DMS79 (cell line): ENCODE measurements at places on chromosomes 3 and 15.
A peak's percentile ranks its signal among the peaks of the same experiment; 100 is the strongest.

DNA sequence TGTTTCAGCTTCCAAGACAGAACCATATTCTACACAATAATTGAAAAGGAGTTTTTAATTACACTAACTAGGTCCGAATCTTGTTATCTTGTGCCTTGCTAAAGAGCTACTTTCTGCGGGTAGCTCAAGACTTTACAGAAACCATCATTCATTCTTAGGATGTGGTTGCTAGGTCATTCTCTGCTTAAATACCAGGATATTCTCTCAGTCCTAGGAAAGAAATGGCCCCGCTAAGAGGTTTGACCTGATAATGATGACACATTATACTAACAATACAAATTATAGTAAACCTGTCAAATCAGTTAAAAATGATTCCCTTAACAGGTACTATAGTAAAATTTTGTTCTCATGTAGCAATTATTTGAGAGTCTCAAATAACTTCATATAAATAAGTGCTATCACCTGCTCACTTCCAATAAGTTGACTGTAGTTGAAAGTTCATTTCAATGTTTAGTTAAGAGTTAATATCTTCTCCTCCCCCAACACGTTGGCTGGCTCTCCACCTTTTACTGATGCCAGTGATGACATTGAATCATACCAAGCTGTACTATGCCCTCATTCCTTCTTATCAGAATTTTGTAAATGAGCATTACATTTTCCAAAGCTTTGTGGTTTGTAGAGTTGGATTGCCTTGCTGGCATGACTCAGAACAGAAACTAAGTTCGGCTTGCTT is 3.6 kb upstream of the C3orf85 start:
- DNase-seq = no peak

- no peak for DNase-seq
These were observed 327.9 kb upstream of the EPHA3 start for GRCh38 chr3:88779482-88779881.

DNA sequence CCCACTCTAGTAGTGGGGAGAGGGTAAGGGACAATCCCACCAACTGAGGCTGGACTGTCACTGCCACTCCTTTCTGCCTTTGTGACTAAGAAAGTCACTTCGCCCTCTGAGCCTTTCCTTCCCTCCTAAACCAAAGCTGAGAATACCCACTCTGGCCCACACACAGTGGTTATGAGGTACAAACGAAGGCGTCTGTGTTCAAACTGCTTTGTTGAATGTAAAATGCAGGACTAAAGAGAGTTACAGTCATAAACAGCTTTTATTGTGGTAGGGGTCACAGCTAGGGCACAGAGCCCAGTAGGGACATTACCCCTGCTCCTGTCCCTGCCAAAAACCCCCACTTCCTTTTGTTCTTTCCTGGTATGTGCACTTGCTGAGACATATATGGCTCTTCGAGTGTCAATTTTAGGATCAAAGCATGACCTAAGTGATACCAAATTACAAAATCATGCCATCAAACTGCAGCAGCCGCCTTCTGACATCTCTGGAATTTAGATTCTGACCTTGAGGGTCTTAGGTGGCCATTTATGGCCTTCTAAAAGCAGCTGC is 45.1 kb downstream of the CTDSPL start:
- no peak for DNase-seq

GRCh38 chr15:74199297-74199652 is 3.3 kb downstream of the STRA6 start:
- DNase-seq = no peak

DNA sequence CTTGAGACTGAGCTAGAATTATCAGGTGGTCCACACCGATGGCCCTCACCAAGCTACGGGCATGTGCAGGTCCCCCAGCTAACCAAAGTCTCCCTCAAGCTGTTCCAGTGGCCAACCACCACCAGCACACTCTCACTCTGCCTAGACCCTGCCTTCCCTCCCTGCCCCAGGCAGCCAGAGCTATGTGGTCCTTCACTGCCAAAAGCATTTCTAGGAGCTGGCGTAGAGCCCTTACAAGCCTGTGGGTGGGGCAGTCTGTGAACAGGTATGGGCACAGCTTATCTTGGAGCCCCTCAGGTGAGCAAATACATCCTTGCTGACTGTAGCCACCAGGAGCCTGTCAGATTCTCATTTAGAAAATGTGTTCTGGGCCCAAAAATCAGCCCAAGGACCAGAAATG is 159.8 kb upstream of the PPP2R3A start:
- no peak for DNase-seq

- no peak for DNase-seq
These were observed 14.9 kb downstream of the ACOX2 start for GRCh38 chr3:58521917-58522631.

GRCh38 chr15:96348112-96349027 is 17.9 kb downstream of the NR2F2 start:
- DNase-seq = no peak

DNA sequence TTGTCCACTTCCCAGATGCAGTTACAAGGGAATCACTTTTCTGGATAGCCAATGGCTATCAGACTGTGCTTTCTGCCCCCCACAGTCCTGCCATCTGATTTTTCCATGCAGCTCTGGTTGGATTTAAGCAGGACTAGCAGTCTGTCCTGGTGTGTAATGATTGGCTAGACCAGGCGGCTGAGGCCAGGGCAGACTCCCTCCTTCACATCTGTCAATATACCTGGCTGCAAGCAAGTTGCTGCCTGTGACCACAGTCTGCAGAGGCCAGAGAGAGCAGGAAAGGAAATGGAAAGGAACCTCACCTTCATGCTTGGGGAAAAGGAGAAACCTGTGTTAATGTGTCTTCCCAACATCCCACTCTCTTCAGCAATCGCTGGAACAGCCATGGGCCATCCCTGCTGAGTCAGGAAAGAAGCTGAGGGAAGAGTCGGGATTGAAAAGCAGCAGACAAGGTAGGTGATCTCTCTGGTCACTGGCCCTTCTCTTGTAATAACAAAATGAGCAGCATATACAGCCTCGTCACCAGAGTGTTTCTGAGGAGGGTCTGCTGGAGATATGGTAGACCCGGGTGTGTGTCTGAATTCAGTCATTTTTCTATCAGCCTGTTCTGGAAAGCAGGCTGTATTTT is 126.7 kb upstream of the PHLDB2 start:
- no peak for DNase-seq

- no peak for DNase-seq
These were observed 86.2 kb downstream of the SEC22A start for GRCh38 chr3:123287962-123288302.

- DNase-seq = no peak
These were observed 43.3 kb downstream of the PLOD2 start for GRCh38 chr3:146117406-146118285.

DNA sequence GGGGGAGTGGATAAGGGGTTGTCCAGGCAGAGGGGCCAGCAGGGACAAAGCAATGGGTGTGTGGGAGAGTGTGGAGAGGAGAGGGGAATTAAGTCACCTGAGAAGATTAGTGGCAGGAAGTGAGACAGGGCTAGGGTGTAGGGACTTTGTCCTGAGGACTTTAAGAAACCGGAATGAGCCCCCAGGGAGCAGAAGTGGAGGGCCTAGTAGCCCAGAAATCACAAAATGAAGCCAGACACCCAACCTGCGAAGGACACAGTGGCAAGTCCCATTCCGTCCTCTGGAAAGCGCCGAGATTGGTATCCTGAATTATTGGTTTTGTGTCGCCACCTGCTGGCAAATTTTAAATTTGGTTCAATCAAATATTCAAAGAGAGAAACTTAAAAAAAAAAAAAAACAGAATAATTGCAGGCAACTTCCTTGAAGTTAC is 78.0 kb upstream of the SLC25A36 start:
- DNase-seq = peak; percentile 19

DNA sequence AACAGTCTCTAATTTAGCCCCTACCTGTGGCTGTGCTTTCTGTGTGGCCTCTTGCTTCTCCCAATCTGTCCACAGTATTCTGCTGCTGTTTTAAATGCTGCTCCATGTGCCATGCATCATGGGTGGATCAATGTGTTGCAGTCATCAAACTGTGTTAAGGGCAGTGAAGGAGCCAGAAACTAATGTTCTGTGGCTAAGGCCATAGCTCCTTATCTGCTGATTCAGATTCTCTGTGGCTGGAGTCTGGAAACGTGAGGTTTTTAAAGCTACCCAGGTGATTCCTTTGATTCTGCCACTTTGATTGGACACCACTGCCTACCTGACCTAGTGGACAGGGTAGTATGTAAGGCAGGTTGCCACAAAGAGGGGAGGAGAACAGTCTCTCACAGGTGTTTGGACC is 44.8 kb downstream of the MORC1 start:
- no peak for DNase-seq

DNA sequence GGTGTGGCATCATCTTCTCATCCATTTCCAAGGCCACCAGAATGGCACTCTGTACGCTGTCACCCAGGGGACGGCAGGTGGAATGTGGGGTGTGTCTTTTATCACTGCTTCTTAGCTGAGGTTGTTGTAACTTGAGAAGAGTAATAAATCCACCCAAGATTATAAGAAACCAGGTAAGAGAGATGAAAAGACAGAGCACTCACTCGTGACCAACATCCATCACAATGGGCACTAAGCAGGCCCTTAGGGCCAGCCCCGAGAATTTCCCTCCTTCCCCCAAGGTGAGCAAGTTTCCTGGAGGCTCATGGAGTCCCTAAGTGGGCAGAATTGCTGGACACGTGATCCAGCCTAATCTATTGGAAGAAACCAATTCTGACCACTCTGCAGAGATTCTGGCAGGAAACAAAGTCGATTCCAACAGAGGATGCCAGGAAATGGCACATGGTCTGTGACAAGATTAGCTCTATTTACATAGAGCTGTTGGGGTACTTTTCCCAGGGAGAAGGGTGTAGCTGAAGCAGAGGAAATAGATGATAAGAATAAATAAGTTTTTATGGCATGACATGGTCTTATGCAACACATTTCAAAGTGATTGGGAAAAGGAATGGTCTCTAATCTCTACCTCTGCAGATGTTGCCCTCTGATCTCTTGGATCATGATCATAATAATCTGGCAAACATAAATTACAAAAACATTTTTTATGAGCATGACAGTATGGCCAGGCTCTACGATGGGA is 22.5 kb downstream of the SLC6A20 start:
- no peak for DNase-seq

- DNase-seq = no peak
These were observed 72.3 kb upstream of the ICE2 start for GRCh38 chr15:60551147-60551780.

- DNase-seq = no peak
These were observed 8.0 kb downstream of the PLXND1 start for GRCh38 chr3:129598484-129598883.

GRCh38 chr3:194269610-194270145 is 81.5 kb downstream of the CPN2 start:
- DNase-seq = no peak

DNA sequence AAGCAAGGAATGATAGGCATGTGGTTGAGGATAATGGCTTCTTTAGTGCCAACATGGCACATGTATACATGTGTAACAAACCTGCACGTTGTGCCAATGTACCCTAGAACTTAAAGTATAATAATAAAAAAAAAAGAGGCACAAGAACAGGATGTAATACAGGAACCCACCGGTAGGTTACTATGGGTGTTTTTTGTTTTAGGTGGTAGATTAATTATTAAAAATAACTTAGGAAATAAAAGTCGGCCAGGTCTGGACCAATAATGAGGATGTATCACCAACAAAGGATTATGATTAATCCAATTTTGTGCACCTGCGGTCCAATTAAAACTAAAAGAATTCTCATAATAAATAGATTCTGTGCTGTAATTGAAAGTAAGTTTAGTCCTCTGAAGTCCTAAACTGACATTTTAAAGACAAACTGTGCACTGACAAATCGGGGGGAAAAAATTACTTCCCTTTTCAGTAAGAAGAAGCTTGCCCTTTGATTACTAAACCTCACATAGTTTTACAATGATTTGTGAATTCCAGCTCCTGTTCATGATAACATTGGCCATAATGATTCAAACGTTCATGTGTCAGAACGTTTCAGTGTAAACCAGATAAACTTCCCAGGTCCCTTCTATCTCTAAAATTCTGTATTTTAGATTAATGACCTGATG is 62.2 kb downstream of the CASR start:
- no peak for DNase-seq

GRCh38 chr3:126132751-126133511 is 47.5 kb downstream of the ALDH1L1 start:
- DNase-seq = no peak

GRCh38 chr3:49901366-49902339 is 2.0 kb downstream of the MST1R start:
- no peak for DNase-seq

GRCh38 chr3:154598166-154598565 is 168.2 kb upstream of the GPR149 start:
- peak; percentile 3 for DNase-seq

DNA sequence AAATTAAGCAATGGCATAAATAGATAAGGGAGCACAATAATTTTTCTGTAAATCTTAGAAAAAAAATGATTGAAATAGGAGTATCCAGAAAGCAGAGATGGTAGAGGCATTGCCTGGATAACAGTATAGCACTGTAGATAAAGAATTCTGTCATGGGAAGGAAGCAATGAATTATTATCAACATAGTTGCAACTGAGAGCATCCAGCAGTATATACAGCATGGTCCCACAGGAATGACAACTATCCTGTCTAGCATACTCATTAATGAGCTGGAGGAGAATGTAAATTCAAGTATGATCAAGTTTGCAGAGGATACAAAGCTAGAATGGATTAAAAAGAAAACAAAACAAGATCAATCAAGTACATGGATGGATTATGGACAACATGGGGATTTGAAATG is 90.8 kb downstream of the DPH6 start:
- DNase-seq = no peak

- DNase-seq = no peak
These were observed 12.1 kb downstream of the GALNT15 start for GRCh38 chr3:16186565-16186964.

GRCh38 chr15:88699861-88700260 is 61.0 kb downstream of the ISG20 start:
- DNase-seq = no peak

- DNase-seq = no peak
These were observed 106.1 kb downstream of the RFTN1 start for GRCh38 chr3:16407366-16407765.

DNA sequence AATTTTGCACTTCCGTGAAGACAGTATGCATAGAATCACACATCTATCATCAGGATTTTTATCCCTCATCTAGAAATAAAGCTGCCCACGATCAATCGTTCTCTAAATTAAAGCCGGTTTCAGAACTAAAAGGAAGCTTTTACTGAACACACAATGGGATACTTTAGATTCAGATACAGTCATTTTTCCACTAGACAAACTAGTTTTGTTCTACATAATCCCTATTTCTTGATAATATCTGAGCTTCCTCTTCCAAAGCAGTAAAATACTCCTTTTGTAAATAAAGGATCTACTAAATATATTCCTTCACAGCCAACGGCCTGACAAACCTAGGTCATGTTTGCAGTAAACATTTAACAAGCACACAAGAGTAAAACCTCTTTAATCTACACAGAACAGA is 2.0 kb upstream of the GANC start:
- DNase-seq = no peak

DNA sequence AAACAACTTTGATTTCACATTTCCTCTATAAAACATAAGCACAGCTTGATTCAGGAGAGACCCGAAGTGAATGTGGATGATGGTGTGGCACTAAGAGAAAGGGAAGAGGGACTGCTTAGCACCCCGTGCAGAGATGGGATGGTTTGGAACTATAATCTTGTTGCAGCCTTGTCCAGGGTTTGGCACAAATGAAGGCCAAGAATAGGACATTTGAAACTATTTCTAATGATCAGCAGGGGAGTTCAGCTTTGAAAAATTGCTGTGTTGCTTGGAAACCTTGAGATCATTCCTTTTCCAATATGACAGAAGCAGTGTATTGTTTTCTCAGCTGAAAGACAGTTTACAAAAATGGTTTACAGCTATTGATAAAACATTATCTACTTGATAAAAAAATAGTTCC is 49.7 kb downstream of the ASB7 start:
- DNase-seq = no peak
